Stimulated activated CD8-positive, alpha-beta memory T cell treated with anti-CD3 and anti-CD28 coated beads, Interleukin-15, amount 100 ng/mL, for 4 hours (primary cell): ENCODE measurements at places on chromosomes 2 and 18.

DNA sequence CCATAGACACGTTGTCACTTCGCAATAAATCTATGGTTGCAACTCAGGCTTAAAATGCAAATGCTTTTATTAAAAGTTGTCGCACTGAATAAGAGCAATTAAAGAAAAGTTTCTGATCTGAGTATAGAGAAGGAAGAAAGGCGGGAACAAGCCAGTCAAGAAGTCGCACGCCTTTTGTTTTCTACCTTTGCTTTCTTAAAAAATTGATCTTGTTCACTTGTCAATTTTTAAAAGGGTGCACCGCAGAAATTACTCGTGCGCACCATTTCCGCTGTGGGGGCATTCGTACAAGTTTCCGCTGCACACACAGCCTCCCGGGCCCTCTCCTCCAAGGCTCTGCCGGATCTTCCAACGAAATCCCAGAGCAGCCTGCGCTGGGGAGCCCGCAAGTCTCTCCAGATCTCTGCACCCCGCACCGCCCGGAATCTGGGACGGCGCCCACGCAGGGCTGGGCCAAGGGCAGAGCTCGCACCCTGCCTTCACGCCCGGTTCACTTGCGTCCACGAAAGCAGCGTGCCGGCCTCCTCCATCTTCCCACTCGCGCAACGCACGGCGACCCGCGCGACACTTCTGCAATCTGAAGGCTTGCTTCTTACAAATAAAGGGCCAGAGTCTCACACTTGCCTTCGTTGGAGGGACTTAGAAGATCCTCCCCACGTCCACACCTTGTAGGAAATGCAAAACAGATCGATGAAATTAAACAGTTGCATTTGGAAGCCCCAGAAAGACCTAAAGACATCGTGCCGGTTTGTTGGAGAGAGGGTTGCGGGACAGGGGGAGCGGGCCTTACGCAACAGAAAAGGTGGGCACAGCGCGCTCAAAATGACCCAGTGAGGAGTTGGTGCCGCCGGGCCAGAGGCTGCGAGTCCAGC is 2.6 kb upstream of the SALL3 start:
- no peak for DNase-seq

DNA sequence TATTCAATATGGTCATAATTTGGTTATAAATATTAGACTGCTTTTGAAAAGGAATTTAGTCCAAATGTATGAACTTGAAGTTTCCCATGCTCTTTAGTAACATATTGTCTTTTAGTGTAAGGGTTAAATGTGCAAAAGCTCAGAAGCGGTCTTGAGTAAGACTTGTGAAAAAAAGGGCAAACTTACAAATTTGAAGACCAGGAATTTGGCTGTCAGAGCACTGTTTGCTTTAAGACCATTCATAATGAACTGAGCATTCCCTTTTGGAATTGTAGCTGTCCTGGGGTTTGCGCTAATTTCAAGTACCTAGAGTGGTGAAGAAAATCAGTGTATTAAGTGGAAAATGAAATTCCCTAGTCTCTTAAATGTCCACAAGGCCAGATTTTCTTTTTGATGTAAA is 6.9 kb upstream of the ZEB2 start:
- no peak for DNase-seq

GRCh38 chr2:185291035-185291647 is 447.5 kb upstream of the FSIP2 start:
- no peak for DNase-seq

DNA sequence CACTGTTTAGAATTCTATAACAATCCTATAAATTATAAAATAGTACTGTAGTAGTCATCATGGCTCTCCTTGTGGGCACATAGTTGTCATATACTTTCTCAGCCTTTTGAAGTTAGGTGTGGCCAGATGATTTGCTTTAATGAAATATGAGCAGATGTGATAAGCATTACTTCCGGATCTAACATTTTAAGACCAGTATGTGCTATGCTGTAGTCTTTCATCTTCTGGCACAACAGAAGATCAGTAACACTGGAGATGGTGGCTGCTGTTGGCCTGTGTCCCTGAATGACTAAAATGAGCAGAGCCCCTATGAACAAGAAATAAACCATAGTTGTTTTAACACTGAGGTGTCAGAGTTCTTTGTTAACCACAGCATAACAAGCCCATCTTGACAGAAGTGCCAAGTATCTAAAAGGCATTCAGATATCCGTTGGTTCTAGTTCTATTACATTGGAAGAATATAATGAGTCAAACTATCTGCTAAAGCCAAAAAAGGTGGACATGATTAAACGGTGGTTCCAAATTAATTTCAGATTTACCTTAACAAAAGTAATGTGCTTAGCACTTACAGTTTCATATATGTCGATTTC is 6.3 kb downstream of the MEX3C start:
- no peak for DNase-seq

- no peak for DNase-seq
Measured at GRCh38 chr2:69104261-69104660, 91.3 kb downstream of the ANTXR1 start.

GRCh38 chr2:154125891-154126290 is 254.2 kb downstream of the GALNT13 start:
- DNase-seq: no peak

- no peak for DNase-seq
Measured at GRCh38 chr2:24163186-24163585, 11.7 kb upstream of the FAM228A start.

DNA sequence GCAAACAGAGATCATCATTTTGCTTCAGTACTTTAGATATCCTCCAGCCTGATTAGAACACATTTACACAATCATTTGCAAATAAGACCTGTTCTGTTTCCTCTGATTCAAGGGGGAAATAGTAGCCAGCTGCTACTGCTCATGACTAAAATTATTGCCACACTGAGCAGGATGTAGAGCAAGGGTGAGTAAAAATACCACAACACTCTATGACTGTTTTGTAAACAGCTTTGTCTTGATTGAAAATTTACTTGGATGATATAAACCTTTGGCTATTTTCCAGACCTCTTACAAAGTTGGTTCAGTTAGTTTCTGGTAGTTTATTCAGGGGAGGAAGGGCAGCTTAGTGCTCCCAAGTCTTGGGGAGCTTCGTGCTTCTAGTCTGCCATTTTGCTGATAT is 286.4 kb upstream of the CNTNAP5 start:
- no peak for DNase-seq

DNA sequence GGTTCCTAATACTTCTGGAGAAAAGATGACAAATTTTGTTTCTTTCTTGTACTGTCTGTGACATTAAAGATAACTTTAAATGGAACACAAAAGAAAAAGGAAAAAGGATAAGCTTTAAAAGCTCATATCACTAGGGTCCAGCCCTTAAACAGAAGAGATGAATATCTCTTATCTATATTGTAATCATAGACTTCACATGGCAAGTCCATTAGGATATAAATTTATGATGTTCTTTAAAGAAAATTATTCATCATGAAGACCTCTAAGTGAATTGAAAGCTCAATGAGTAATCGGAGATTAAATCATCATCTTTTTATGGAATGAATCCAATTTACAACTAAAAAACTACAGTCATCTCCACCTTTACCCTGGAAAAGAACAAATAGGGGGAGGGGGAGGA is 111.6 kb upstream of the SATB2 start:
- DNase-seq: no peak

- DNase-seq: no peak
Measured at GRCh38 chr2:23241611-23242245, 143.3 kb upstream of the KLHL29 start.

GRCh38 chr18:39186008-39186407 is 1620.4 kb upstream of the CELF4 start:
- DNase-seq: no peak

GRCh38 chr2:12824351-12824777 is 107.6 kb downstream of the TRIB2 start:
- DNase-seq: no peak

DNA sequence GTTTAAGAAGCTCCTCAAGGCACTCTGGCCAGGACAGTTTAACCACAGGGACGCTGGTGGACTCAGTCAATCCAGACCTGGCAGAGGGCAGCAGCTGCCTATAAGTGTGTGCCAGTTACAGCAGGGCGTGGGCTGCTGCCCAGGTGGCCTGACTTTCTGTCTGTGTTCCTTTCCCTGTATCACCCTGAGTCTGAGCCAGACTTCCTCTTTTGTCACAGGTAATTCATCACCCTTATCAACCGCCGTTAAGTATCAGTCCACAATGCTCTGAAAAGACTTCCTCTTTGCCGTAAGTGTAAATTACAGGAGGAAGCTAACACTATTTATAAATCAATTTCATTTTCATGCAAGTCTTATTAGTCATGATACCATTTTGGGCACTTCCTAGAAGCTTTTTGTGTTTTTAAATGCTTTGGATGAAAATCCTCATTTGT is 7.0 kb downstream of the LPIN1 start:
- DNase-seq: no peak
